ENCODE measurements at places on chromosomes 13 and 19. TPM values are rescaled to one million over a fixed set of nuclear protein-coding genes. Genes with fewer than 3 reads are reported as not detected.

The IL4I1 gene
- total RNA-seq = 0.71 TPM

The CPT1C gene
- total RNA-seq = 12.0 TPM

The AP1M2 gene
- 111 TPM for total RNA-seq

The RAB11B gene
- total RNA-seq = 140 TPM

The STK11 gene
- 86.9 TPM for total RNA-seq

The C1QTNF9 gene
- not detected for total RNA-seq

The BRSK1 gene
- 33.3 TPM for total RNA-seq

The S1PR2 gene
- 6.1 TPM for total RNA-seq

The FUT3 gene
- 2.6 TPM for total RNA-seq

The ZNF333 gene
- total RNA-seq = 9.2 TPM

The RASIP1 gene
- total RNA-seq = 1.9 TPM

The CYP4F12 gene
- 4.4 TPM for total RNA-seq

The ZNF724 gene
- total RNA-seq = 7.1 TPM

The ZNF69 gene
- total RNA-seq = not detected

The TLE6 gene
- 10.9 TPM for total RNA-seq

The OLFM2 gene
- total RNA-seq = 19.9 TPM

The SOX1 gene
- not detected for total RNA-seq

The SBNO2 gene
- 66.4 TPM for total RNA-seq

The LILRB5 gene
- not detected for total RNA-seq

The ATP8B3 gene
- 17.0 TPM for total RNA-seq

The CYP4F2 gene
- total RNA-seq = 1.1 TPM

The STAP2 gene
- 2.1 TPM for total RNA-seq

The PLVAP gene
- total RNA-seq = 0.47 TPM
